ENCODE measurements at places on chromosomes 7 and 10. TPM values are rescaled to one million over a fixed set of nuclear protein-coding genes. Genes with fewer than 3 reads are reported as not detected.

- DNase-seq = no peak
These were observed 124.7 kb downstream of the LRRC18 start for GRCh38 chr10:48814933-48815332.

DNA sequence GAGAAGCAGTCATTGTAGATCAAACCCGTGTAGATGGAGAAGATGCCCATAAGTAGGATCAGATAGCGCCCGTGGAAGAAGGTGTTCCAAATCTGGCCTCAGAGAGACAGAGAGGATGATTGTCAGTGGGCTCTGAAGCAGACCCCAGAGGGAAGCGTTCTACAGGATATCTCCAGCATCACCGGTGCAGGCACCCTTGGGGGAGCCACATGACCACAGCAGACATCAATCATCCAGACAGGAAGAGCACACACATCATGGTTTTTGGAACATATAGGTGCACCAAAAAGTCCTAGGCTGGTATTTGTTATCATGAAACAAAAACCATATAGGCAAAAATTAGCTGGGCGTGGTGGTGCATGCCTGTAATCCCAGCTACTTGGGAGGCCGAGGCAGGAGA lies 44.0 kb upstream of the SVOPL start:
- no peak for DNase-seq

- DNase-seq = no peak
These were observed 13.0 kb upstream of the TRPV6 start for GRCh38 chr7:142898377-142899170.

GRCh38 chr7:80764132-80764531 lies 125.7 kb downstream of the CD36 start:
- DNase-seq = no peak

- no peak for DNase-seq
These were observed 467.9 kb upstream of the PODXL start for GRCh38 chr7:132024290-132024689.

DNA sequence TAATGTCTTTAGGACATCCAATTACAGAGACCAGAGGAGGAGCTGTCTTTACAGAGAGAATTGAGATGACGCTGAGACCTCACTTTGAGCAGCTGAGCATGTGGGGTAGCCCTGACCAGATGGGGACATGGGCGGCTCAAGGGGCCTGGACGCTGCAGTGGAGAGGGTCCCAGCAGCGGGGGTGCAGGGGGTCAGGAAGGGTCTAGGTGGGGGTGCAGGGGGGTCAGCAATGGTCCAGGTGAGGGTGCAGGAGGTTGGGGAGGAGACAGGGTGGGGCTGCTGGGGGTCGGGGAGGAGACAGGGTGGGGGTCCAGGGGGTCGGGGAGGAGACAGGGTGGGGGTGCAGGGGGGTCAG lies 43.2 kb upstream of the CFAP46 start:
- no peak for DNase-seq

DNA sequence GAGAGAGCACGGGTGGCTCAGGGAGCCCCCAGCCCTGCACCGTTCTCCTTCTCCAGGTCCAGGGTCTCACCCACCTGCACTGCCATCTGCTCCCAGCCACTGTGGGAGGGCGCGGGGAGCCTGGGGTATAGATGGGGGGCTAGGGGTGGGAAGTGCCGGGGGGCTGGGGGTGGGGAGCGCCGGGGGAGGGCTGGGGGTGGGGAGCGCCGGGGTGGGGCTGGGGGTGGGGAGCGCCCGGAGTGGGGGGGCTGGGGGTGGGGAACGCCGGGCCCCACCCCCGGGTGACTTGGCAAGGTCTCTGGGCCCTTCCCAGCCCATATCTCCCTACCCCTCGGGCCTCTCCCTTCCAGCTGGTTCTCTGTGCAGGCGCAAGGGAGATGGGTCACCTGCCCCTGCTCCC lies at the start of gene GRIFIN:
Gene GRIFIN, minus strand, starts transcription at position 101 of the 400 bp plus-strand sequence. Its CDS starts 15 bp downstream, at position 86.
- no peak for DNase-seq

FAM131B gene
- polyA plus RNA-seq = 1.5 TPM

ACTR3C gene
- polyA plus RNA-seq = 0.95 TPM
